ENCODE measurements at places on chromosomes 6 and 20. TPM values are rescaled to one million over a fixed set of nuclear protein-coding genes. Genes with fewer than 3 reads are reported as not detected.

- DNase-seq, result no peak
- H3K4me1 ChIP-seq, result no peaks in the 10 kb centered on the region
- H3K27me3 ChIP-seq, result no peaks in the 10 kb centered on the region
- H3K36me3 ChIP-seq, result no peaks in the 10 kb centered on the region
- H3K4me3 ChIP-seq, result no peak overlapping the region
- no peak overlapping the region for H3K27ac ChIP-seq
Observed at GRCh38 chr6:134658596-134658995, 291.3 kb downstream of the ALDH8A1 start.

LSM2 gene
- 71.8 TPM for total RNA-seq

DNA sequence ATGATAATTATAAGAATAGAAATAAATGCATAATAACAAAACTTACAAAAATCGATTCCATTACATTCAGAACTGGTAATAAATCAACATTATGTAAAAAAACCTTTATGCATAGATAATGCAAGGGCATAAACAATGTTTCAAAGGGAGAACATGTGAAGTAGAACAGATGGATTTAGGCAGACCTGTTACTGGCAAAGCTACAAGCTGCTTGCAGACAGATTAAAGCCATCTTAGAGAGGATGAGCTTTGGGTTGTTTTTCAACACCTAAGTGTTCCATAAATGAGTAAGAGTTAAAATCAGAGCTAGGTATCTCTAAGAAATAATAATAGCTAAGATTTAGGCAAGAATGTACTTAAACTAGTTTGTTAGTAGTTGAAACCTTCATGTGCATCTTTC, 37.2 kb downstream of the SNAP25 start:
- no peak overlapping the region for H3K27ac ChIP-seq
- no peaks in the 10 kb centered on the region for H3K36me3 ChIP-seq
- DNase-seq, result no peak
- H3K4me3 ChIP-seq, result no peak overlapping the region
- H3K27me3 ChIP-seq, result no peaks in the 10 kb centered on the region

- H3K27me3 ChIP-seq, result no peaks in the 10 kb centered on the region
- H3K27ac ChIP-seq, result no peak overlapping the region
- no peak overlapping the region for H3K4me3 ChIP-seq
- no peaks in the 10 kb centered on the region for H3K4me1 ChIP-seq
Observed at GRCh38 chr6:142679907-142680700, 264.9 kb downstream of the HIVEP2 start.

DNA sequence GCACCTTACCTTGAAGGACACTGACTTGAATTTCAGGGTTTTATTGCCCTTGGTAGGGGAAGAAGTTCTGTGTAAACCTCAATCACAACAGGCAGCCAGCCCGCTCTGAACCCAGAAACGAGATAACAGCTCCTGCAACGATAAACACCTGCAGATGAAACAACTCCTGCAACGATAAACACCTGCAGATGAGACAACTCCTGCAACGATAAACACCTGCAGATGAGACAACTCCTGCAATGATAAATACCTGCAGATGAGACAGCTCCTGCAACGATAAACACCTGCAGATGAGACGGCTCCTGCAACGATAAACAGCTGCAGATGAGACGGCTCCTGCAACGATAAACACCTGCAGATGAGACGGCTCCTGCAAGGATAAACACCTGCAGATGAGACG, 54.0 kb upstream of the TBXT start:
- no peak overlapping the region for H3K4me3 ChIP-seq
- no peaks in the 10 kb centered on the region for H3K36me3 ChIP-seq
- H3K27me3 ChIP-seq, result no peaks in the 10 kb centered on the region
- peaks cover 11% of the 10 kb centered on the region for H3K4me1 ChIP-seq

DNA sequence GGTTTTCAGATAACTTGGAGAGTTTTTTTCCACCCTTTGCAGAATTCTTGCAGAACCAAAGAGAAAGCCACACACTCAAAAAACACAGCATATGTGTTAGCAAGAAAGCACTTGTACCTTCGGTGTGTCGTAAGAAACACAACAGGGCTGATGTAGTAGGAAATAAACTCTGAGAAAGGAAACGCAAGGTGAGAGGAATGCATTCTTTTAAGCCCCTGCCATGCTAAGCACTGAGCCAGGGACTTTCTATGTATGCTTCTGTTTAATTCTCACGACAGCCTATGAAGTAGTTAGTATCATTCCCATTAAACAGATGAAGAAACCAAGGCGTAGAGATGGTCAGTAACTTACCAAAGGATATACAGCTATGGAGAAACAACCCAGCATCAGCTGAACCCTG, 23.1 kb downstream of the NEDD9 start:
- no peak overlapping the region for H3K4me3 ChIP-seq
- H3K4me1 ChIP-seq, result peaks cover 77% of the 10 kb centered on the region
- H3K36me3 ChIP-seq, result peaks cover 32% of the 10 kb centered on the region
- H3K27me3 ChIP-seq, result no peaks in the 10 kb centered on the region

DUSP15 gene
- total RNA-seq, result 0.76 TPM

DNA sequence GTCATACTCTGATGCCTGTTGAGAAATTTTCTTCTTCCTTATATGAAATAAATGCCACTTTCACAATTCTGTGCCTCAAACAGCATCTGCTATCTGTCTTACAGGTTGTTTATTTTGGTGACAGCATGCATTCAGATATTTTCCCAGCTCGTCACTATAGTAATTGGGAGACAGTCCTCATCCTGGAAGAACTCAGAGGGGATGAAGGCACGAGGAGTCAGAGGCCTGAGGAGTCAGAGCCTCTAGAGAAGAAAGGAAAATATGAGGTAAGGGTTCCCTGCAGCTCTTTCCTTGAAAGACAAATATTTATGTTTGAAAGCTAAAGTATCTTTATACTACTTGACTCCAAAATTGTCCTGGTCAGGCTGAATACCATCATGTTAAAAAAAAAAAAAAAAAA, 15.8 kb downstream of the TSPYL4 start:
- no peaks in the 10 kb centered on the region for H3K4me1 ChIP-seq
- H3K36me3 ChIP-seq, result no peaks in the 10 kb centered on the region
- no peaks in the 10 kb centered on the region for H3K27me3 ChIP-seq
- H3K27ac ChIP-seq, result no peak overlapping the region
- H3K4me3 ChIP-seq, result no peak overlapping the region

DNA sequence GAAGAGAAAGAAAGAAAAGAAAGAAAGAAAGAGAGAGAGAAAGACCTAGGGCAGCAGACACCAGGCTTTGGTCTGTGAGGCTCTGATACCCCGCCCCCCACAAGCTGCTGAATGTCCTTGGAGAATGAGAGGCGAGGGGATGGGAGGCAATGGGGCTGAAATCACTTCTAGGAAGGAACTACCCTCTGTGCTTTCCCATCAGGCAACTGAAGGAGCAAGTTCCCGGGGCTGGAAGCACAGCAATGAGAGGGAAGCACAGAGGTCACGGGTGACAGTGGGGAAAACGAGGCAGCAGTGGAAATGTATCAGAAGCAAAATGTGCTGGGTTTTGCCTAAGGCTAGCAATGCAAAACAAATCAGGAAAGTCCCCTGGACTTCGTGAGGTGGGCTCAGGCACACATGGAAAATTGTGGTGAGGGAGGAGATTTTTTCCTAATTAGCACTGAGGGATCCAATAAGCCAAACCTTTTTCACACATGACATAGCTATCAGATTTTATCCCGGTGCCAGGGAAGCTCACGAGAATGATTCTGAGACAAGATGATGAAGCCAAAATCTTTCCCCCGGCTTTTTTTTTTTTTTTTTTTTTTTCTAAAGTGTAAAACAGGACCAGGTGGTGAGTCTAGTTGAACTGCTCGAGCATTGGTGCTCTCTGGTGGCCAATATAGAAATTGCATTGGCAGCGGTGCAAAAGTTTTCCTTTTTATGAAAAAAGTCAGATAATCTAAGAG, 16.8 kb upstream of the ARFGEF2 start:
- H3K36me3 ChIP-seq, result no peaks in the 10 kb centered on the region
- DNase-seq, result peak; percentile 54
- H3K4me1 ChIP-seq, result peaks cover 5% of the 10 kb centered on the region
- no peak overlapping the region for H3K4me3 ChIP-seq

SCRT2 gene
- total RNA-seq, result not detected

DNA sequence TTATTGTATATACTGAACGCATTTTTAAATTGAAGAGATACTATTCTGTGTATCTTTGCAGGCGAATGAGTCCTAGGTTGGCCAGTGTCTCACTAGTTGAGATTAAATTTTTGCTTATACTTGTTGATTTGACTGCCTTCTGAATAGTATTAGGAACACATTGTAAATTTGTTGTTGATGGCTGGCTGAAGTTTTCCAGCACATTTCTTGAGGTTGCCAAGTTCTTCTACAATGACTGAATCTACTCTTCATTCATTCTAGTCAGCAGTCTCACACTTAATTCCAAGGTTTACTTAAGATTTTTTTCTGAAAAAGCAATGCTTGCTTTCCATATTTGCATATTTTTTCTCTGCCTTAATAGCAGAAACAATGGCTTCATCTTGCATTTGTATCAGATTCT, 151.7 kb downstream of the ZFAND3 start:
- H3K4me1 ChIP-seq, result no peaks in the 10 kb centered on the region
- H3K36me3 ChIP-seq, result no peaks in the 10 kb centered on the region
- DNase-seq, result no peak
- no peaks in the 10 kb centered on the region for H3K27me3 ChIP-seq

- H3K27ac ChIP-seq, result no peak overlapping the region
- H3K4me3 ChIP-seq, result no peak overlapping the region
- no peaks in the 10 kb centered on the region for H3K27me3 ChIP-seq
- no peak for DNase-seq
Observed at GRCh38 chr6:149734915-149735314, 11.4 kb downstream of the NUP43 start.

CBLN4 gene
- total RNA-seq, result 0.05 TPM

GRCh38 chr6:134347885-134348805, 30.2 kb upstream of the SGK1 start:
- H3K4me3 ChIP-seq, result no peak overlapping the region
- DNase-seq, result no peak
- H3K4me1 ChIP-seq, result peaks cover 15% of the 10 kb centered on the region
- no peaks in the 10 kb centered on the region for H3K36me3 ChIP-seq

DNA sequence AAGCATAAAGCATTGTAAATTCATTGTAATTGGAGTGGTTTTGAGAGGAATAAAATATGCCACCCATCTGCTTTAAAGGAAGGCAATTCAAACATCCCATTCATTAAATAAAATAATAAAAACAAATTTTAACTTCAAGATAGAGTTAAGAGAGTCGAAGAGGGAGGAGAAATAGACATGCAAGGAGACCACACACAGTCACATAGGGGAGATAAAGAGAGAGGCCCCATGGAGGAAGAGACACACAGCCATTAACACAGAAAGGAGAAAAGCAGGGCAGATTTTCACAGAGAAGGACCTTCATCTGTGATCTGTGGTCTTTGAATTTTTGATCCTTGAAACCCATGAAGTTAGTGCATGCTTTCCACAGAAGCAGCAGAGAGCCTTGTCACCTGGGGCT, 214.3 kb upstream of the TCF21 start:
- no peak overlapping the region for H3K4me3 ChIP-seq
- H3K27me3 ChIP-seq, result no peaks in the 10 kb centered on the region
- no peaks in the 10 kb centered on the region for H3K4me1 ChIP-seq
- DNase-seq, result no peak
- no peak overlapping the region for H3K27ac ChIP-seq
- no peaks in the 10 kb centered on the region for H3K36me3 ChIP-seq

MYH7B gene
- 0.09 TPM for total RNA-seq

IL17F gene
- total RNA-seq, result 0.24 TPM

GRCh38 chr6:133854364-133855275, 34.3 kb upstream of the TCF21 start:
- no peak overlapping the region for H3K27ac ChIP-seq
- H3K4me1 ChIP-seq, result no peaks in the 10 kb centered on the region
- H3K27me3 ChIP-seq, result peaks cover 20% of the 10 kb centered on the region
- no peak overlapping the region for H3K4me3 ChIP-seq

GRCh38 chr6:32936239-32937152, 4.3 kb downstream of the HLA-DMB start:
- no peak overlapping the region for H3K4me3 ChIP-seq
- H3K27me3 ChIP-seq, result no peaks in the 10 kb centered on the region
- DNase-seq, result no peak
- no peaks in the 10 kb centered on the region for H3K36me3 ChIP-seq
- peaks cover 6% of the 10 kb centered on the region for H3K4me1 ChIP-seq

- no peaks in the 10 kb centered on the region for H3K27me3 ChIP-seq
- H3K4me3 ChIP-seq, result no peak overlapping the region
- no peaks in the 10 kb centered on the region for H3K36me3 ChIP-seq
- H3K27ac ChIP-seq, result no peak overlapping the region
Observed at GRCh38 chr6:40116832-40117231, 182.6 kb upstream of the MOCS1 start.

PREX1 gene
- 12.5 TPM for total RNA-seq

DNA sequence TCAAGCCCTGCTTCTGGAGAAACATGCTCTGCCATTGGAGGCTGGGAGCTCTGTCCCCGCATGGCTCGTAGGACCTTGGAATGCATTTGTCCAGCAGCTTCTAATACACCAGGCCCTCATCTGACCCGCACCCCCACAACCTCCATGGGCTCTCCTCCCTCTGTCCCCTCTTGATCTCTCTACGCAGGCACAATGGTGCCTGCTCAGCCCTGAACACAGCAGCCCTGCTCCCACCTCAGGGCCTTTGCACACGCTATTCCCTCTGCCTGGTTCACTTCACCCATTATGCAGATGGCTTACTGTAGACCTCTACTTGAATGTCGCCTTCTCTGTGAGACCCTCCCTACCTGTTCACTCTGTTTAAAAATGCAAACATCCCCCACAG, 27.0 kb upstream of the PTGIS start:
- peaks cover 9% of the 10 kb centered on the region for H3K4me1 ChIP-seq
- no peak overlapping the region for H3K4me3 ChIP-seq
- DNase-seq, result no peak
- H3K27ac ChIP-seq, result no peak overlapping the region

IL20RA gene
- total RNA-seq, result 2.6 TPM

DNA sequence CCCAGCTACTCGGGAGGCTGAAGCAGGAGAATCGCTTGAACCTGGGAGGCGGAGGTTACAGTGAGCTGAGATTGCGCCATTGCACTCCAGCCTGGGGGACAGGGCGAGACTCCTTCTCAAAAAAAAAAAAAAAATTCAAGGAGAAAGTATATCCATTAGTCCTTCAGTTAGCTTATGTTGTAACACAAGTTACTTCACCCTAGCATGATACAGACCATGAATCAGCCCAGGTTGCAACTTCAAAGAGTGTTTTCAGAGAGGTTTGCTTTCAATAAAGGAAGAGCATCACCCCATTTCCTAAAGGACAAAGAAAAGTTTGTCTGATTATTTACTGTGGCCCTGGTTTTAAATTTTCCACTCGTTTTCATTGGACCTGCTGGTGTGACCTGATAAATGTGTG, 73.0 kb downstream of the SERAC1 start:
- no peak for DNase-seq
- no peak overlapping the region for H3K27ac ChIP-seq
- no peaks in the 10 kb centered on the region for H3K27me3 ChIP-seq
- H3K4me1 ChIP-seq, result no peaks in the 10 kb centered on the region
- peaks cover 36% of the 10 kb centered on the region for H3K36me3 ChIP-seq
- no peak overlapping the region for H3K4me3 ChIP-seq

GTSF1L gene
- total RNA-seq, result 0.14 TPM

DNA sequence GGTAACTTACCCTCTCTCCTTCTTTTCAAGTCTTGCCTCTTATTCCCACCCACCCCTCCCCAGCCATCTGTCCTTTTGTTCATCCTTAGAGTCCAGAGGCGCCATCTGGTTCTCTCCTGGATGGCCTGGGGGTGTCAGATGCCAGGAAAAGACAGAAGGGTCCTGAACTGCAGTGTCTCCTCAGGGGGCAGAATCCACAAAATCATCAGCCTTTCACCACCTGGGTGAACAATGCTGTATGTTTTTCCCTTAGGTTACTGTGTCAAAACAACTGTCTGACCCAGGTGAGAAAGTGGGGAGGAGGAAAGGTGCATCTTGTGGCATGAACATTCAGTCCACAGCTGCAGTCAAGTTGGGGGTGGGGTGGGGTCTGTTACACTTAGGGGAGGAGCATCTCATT, 47.9 kb upstream of the FYN start:
- no peaks in the 10 kb centered on the region for H3K27me3 ChIP-seq
- H3K27ac ChIP-seq, result no peak overlapping the region
- no peak for DNase-seq
- no peak overlapping the region for H3K4me3 ChIP-seq

MRPL2 gene
- total RNA-seq, result 28.0 TPM

SIRPA gene
- total RNA-seq, result 3.0 TPM

JAG1 gene
- 8.1 TPM for total RNA-seq
